ENCODE measurements at places on chromosomes 7 and 10.
A peak's percentile ranks its signal among the peaks of the same experiment; 100 is the strongest.

DNA sequence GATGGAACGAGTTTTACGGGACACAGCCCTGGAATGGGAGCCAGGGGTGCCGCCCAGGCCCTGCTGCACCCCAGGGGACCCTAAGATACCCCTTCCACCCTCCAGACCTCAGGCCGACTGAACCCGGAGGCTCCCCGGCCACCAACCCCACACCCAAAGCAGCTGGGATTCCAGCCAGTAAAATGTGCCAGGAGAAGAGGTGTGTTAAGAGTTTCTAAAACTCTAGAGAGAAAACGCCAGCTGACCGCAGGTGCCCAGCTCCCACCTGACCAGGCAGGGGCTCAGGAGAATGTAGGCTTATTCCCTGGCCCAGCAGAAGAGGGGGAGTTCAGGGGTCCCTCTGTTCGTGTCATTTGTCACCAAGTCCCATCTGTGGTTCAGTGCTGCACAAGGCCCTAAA lies 17.5 kb downstream of the NUDT1 start:
- DNase-seq: no peak

- peak; percentile 54 for DNase-seq
Measured at GRCh38 chr7:81600608-81601007, 169.2 kb downstream of the HGF start.

DNA sequence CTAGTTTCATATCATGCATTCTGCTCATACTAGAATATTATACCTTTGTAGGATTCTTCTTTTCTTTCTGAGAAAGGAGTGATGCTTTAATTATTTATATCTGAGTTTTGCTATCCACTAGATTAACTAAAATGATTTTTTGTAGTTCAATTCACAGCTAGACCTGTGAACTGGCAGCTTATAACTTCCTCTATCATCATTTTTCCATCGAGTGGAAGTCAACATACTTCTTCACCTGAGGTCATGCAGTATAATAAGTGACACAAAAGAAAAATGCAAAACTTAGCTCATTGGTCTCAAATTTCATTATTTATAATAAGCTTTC lies 8.0 kb downstream of the LRRN3 start:
- no peak for DNase-seq

- DNase-seq: no peak
Measured at GRCh38 chr10:78082636-78083035, 49.0 kb downstream of the RPS24 start.

- peak; percentile 29 for DNase-seq
Measured at GRCh38 chr7:98418271-98418635, 17.4 kb upstream of the BAIAP2L1 start.

DNA sequence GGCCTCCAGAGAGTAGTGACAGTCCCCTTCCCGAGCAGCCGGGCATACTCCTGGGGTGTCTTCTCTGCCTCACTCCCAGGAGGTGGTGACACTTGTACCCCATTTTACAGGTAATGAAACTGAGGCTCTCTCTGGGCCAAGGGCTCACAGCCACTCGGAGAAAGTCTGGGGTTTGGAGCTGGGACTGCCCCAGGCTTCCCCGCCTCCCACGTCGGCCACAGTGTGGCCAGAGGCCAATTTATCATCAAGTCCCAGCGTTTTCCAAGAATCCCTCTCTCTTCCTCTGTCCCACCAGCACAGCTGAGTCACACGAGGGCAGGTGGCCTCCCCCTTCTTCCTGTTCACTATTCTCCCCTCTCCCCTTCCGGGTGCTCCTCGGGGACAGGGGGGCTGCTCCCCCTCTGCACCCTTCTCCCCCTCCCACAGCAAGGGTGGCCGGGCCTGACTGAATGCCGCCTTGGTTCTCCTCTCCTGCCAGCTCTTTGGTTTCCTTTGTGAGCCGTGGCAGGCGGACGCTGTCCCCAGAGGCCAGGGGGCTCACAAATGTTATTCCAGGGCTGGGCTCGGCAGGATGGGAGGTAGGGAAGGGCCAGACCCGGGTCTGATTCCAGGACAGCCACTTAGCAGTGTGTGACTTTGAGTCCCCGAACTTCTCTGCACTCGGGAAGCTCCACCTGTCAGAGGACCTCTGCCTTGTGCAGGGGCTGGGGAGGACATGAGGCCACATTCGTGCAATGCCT lies 17.7 kb downstream of the CLIP2 start:
- peak; percentile 80 for DNase-seq

DNA sequence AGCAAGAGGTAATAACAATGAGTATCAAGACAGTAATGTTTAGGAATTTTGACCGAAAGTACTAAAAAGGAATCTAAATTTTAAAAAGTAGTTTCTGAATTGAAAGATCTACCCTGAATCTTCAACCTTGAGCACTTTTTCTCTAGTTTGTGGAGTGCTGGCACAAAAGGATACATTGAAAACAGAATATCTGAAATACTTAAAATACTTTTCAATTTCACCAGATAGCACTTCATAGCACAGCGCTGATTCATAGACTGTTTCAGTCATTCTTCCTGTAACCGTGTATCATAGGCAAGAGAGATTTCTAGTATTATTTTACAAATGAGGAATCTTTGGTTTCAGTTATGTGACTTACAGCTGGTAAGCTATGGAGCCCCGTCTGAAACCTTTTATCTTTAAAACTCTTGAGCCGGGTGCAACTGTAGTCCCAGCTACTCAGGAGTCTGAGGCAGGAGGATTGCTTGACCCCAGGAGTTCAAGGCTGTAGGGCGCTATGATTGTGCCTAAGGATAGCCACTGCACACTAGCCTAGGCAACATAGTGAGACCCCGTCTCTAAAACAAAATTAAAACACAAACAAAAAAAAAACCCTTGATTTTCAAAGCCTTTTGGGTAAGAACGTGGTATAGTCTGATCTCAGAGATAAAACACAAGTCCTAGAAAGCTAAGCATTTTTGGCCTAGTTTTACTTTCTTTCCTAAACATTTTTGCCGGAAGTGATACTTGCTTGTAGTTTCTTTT lies 35.1 kb downstream of the FHIP2A start:
- peak; percentile 91 for DNase-seq

- peak; percentile 91 for DNase-seq
Measured at GRCh38 chr7:22663357-22663718, 63.7 kb upstream of the IL6 start.

- no peak for DNase-seq
Measured at GRCh38 chr7:151277631-151278030, 29.1 kb upstream of the SMARCD3 start.

DNA sequence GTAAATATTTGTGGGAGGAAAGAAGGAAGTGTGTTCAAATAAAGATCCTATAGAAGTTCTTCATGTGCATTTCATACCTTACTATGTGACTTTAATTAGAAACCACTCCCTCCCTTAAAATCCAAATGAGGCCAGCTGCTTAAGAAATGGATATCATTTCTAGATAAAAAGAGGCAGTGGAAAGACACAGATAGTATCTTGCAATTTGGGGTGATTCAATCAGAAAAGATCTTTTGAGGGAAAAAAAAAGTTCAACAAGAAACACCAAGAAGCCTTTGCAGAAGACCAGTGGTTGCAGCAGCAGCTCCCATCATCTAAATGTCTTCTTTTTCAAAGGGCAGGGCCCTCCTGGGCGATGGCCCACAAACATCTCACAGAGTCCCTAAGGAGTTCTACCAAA lies 200.1 kb downstream of the LRRN3 start:
- no peak for DNase-seq

- no peak for DNase-seq
Measured at GRCh38 chr7:84181628-84182027, 13.0 kb downstream of the SEMA3A start.

- DNase-seq: no peak
Measured at GRCh38 chr7:142407939-142408570, 150.2 kb upstream of the PRSS58 start.

GRCh38 chr10:131841131-131841660 lies 59.6 kb upstream of the PPP2R2D start:
- no peak for DNase-seq

DNA sequence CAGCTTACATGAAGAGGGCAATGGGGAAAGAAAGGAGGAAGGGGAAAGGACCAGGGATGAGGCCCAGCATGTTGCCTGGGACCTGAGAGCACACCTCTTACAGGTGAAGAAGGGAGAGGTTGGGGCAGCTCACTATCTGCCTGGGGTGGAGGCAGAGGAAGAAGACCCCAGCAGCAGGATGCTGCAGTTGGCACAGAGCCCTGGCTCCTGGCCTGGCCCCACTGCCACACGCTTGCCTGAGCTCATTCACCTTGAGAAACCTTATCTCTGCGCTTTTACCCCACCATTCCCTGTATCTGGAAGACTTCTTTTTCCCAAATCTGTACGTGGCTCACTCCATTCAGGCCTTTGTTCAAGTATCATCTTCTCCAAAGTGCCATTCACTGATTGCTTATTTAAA lies 147.8 kb upstream of the TMEM72 start:
- DNase-seq: no peak

DNA sequence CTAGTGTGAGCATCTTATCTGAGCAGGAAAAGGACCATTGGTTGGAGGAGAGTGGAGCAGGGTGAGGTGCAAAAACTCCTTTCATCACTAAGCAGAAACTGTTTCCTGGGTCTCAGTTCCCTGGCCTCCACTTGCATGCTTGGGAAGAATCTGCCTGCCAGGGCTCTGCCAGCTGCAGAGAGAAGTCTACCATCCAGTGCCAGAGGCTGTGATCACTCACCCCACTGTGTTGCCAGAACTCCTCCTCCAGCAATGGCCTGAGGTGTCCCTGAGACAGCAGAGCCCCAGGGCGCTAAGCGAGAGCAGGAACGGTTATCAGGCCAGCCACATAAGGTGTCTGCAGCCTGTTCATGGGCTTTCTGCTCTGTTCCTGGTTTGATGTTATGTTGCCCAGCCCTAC lies 991.4 kb downstream of the CCSER2 start:
- no peak for DNase-seq

DNA sequence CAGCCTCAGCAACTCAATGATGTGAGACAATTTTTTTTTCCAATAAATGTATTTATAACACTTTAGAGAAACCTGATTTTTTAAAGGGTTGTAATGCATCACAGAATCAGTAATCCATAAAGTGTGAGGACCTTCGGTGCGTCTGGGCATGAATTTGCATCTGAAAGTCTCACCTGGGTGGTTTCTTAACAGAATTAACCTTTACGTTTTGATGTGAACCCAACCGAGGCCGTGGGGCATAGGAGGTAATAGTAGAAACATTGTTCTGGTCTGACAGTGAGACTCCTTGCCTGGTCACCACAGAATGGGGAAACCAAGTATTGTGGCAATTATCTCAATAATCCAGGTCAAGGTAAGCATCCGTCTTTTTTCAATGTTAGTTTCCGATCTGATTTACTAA lies 114.6 kb downstream of the PRKCQ start:
- no peak for DNase-seq

GRCh38 chr7:127736511-127736910 lies 84.5 kb downstream of the SND1 start:
- DNase-seq: no peak

- no peak for DNase-seq
Measured at GRCh38 chr10:129094233-129094632, 372.8 kb upstream of the MGMT start.

- DNase-seq: no peak
Measured at GRCh38 chr10:33109788-33110469, 151.9 kb upstream of the ITGB1 start.

DNA sequence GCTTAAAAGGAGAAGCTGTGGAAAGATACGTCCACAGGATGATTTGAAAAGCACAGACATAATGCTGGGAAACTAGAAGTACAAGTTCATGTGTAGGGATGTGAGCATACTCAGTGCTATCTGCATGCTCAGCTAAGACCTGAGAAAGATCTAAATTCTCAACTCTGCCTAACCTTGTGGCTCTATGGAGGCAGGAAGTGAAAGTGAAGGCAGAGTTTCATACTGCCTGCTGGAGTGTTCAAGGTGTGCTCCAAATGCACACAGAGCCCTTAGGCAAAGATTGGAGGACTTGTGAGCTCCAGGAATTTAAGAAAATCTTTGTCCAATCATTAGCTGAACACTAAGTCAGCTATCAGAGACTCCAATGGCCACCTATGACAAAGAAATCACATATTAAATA lies 190.9 kb downstream of the RNLS start:
- DNase-seq: no peak

- DNase-seq: no peak
Measured at GRCh38 chr7:127844707-127845331, 186.4 kb downstream of the LRRC4 start.

DNA sequence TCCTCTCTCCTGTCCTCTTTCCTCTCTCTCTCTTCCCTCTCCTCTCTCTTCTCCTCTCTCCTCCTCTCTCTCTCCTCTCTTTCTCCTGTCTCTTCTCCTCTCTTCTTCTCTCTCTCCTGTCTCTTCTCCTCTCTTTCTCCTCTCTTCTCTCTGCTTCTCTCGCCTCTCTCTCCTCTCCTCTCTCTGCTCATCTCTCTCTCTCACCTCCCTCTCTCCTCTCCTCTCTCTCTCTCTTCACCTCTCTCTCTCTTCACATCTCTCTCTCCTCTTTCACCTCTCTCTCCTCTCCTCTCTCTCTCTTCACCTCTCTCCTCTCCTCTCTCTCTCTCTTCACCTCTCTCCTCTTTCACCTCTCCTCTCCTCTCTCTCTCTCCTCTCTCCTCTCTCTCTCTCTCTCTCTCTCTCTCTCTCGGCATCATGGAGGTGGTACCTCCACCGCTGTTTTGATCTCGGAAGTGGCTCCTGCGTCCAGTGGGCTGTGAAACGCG lies 30.1 kb downstream of the CFAP46 start:
- no peak for DNase-seq

GRCh38 chr7:106575138-106575823 lies 85.7 kb downstream of the CCDC71L start:
- no peak for DNase-seq

GRCh38 chr10:133159950-133160825 lies at the start of gene KNDC1:
KNDC1 (plus strand) TSS chr10:133160219; CDS start chr10:133160468, 249 bp downstream.
- no peak for DNase-seq

DNA sequence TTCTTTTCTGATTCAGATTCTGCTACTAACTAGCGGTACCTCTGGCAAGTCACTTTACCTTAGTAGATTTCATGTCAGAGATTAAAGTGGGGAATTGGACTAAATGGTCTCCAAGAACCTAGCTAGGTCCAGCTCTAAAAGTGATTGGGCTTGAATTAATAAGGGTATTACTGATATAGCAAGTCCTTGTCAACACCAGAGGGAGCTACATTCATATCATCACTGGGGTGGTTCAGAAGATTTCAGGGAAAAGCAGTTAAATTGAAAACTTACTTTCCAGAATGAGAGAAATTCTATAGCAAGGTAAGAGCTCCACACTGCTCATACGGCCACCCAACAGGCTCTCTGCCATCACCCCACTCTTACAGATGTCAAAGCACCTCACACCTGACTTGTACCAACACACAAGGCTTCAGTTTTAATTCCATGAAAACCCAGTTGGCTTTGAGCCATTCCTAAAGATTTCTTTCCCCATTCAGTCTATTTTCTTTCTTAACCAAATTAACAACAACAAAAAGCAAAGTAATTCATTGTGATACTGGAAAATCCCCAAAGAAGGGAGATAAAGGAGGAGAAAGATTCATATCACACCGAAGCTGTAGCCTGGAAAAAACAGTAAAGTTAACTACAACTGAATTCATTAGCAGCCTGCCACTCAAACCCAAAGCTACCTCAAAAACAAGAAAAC lies 38.0 kb upstream of the SPOCK2 start:
- peak; percentile 57 for DNase-seq

GRCh38 chr10:98344589-98345038 lies 70.4 kb downstream of the PYROXD2 start:
- DNase-seq: peak; percentile 69

GRCh38 chr10:97365761-97366351 lies 31.3 kb upstream of the FRAT2 start:
- DNase-seq: no peak

GRCh38 chr10:28681928-28682750 lies 4.8 kb downstream of the BAMBI start:
- no peak for DNase-seq

- peak; percentile 81 for DNase-seq
Measured at GRCh38 chr7:22610951-22611757, 111.2 kb upstream of the STEAP1B start.

GRCh38 chr7:100483090-100483721 lies 521 bp upstream of the NYAP1 start:
- peak; percentile 61 for DNase-seq

Data from fibroblast of skin of scalp (primary cell).